ENCODE measurements at places on chromosomes 5 and 9.

DNA sequence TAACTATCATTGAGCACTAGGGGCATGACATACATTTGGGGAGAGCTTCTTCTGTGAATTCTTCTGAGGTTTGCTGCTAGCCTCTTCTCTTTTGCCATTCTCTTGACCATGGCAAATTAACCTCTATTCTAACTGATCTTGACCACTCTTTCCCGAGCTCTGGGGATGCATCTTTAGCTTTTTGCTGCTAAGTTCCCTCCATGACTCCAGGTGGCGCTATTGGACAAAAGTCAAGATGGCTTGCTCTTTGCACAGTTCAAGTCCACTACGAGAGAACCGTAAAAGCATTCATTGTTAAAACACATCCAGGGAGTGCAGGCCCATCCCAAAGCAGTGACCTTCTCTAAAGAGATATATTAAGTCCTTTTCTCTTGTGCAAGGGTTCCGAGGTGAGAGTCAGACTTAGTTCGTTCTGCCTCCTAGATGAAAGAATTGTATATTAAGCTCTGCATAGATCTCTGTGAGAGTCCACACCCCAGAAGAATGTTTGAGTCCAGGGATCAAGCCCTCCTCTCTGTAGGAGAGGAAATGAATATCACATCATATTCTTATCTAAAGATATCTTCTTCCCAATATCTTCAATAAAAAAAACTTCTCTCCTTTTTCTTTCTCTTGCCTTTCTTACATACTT lies 1152.9 kb upstream of the CDH6 start:
- peak; percentile 57 for DNase-seq

DNA sequence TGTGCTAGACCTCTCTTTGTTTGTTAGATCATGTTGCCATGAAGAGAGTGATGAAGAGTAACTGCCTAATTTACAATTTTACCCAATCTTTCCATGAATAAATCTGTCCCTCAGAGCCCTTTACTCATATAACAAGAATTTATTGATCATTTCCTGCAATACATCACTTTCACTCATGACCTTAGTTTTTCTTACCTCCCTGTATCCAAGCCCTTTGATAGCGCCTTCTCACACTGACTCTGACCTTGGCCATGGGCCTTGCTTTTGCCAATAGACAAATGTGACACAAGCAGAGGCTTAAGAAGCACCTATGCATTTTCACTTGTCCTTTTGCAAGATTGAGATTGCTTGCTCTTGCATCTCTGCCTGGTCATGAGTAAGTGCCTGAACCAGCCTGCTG lies 288.1 kb downstream of the NNT start:
- DNase-seq, result no peak

- no peak for DNase-seq
Observed at GRCh38 chr5:43429706-43430105, 17.5 kb upstream of the CCL28 start.

GRCh38 chr5:158639881-158640592 lies 459.7 kb downstream of the EBF1 start:
- DNase-seq, result no peak

DNA sequence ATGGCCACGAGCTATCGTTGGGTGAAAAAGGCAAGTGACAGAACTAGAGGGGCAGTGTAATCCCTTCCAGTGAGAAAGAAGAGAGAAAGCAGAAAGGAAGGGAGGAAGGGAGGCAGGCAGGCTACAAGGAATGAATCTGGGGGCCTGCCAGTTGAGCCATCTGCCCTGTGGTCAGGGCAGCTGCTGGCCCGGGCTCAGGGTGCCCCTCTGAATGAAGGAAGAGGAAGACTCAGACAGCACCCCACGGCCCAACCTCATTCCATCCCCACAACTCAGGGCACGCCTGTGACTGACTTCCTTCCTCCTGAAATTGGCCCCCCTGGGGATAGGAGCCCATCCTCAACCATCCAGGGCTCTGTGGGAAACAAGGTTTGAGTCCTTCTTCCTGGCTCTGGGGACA lies 20.3 kb upstream of the FLT4 start:
- no peak for DNase-seq

- DNase-seq, result no peak
Observed at GRCh38 chr5:105970919-105971318, 1699.8 kb downstream of the EFNA5 start.

DNA sequence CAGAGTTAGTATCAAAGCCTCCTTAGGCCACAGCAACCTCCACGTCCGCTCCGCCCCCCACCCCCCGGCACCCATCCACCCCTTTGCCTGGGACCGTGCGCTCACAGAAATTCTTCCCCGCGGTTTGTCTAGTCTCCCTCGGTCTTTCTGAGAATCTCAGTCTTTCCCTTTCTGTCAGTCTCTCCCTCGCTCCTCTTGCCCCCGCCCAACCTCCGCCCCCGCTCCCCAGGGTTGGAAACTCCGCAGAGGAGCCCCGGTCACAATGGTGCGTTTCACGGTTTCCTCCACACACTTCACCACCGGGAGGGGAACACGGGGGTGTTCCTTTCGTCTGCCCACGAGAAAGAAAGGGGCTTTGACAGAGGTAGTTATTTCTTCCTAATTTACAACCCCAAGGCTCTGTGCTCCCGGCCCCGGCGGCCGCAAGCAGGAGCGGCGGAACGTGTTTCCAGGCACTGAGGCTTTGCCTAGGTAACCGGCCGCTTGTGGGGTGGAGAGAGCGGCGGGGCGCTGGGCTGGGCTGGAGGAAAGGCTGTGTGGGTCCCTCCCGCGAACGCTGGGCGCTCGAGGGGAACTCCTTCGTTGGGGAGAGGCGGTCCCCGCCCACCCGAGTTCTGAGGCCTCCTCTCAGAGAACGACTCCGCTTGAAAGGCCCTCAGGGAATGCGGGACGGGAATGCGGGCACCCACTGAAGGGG lies 2.1 kb downstream of the NR4A3 start:
- DNase-seq, result no peak

DNA sequence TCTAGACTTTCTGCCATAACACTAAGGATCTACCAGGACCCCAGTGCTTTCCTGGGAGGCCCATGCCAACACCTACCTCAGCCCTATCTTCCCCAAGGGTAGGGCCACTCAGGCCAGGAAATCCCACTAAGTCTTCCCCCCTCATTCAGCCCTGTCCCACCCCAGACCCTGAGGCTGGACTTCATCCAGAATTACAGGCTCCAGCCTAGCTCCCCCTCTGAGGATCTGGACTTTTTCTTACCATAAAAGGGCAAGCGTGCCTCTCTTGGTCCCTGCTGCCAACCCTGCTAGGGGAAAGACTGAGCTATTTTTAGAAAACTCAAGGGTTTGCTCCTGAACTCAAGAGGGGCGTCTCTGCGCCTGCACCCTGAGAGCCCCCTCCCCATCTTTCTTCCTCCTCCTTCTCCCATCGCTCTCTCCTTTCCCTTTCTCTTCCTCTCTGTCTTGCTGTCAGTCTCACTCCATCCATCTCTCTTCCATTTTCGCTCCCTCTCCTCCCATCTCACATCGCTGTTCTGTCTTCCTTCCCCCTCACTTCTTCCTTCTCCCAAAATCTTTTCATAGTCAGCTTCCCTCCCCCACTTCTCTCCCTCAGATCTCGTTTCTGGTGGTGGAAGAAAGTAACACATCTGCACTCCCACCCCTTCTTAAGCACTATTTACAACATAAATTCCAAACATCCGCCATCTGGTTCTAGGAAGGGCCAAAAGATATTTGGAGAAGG lies 38.1 kb upstream of the IL17B start:
- DNase-seq, result no peak

DNA sequence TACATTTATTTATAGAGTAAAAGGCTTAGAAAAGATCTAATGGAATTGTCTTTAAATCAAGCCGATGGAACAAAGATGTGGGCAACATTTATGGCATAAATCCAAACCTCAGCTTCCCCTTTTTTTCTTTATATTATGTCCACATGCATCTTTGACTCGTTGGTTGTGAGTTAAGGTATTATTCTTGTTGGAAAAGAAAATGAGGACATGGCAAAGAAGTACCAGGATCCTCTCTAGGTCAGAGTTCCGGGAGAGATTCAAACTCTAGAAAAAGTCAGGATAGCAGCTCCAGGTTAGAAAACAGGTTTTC lies 508 bp upstream of the NME5 start:
- no peak for DNase-seq

GRCh38 chr5:135114759-135115158 lies 80.7 kb upstream of the PITX1 start:
- no peak for DNase-seq

DNA sequence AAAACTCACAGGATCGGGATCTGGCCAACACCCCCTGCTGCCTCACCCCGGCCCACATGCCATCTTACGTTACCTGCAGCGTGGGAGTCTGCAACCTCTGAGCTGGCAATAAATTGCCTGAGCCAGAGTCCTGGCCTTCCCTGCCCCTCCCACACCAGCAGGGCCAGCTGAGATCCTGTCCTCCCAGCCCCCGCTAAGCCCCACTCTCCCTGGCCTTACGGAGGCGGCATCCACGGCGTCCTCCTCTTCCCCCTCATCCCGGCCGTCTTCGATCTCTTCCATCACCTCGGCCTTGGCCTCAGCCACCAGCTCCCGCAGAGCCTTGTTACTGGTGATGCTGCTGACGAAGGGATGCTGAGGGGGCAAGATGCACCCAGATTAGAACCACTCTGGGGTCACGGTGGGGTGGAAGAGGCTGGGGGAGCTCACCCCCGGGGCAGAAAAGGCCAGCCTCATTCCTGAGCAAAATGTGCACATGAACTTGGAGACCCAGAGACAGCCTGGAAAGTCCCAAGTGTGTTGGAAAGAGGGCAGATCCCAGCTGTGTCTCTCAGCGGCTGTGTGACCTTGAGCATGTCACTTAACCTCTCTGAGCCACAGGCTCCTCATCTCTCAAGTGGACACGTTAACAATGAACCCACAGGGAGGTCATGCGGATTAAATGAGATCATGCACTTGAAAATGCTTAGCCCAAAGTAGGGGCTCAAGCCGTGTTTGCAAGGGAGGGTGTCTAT lies 89.9 kb upstream of the FBXW11 start:
- DNase-seq, result no peak

- no peak for DNase-seq
Observed at GRCh38 chr5:81286059-81286617, 15.2 kb upstream of the ZCCHC9 start.

GRCh38 chr5:850511-851006 lies at the start of gene ZDHHC11:
TSS of gene ZDHHC11 (minus strand) at chr5:850986. CDS start at chr5:850602, 384 bp downstream.
- DNase-seq, result no peak

- no peak for DNase-seq
Observed at GRCh38 chr5:127446626-127447025, 70.8 kb upstream of the PRRC1 start.

GRCh38 chr5:139814704-139815280 lies 19.2 kb downstream of the PSD2 start:
- DNase-seq, result no peak

- DNase-seq, result no peak
Observed at GRCh38 chr5:68805444-68805843, 288.4 kb upstream of the SLC30A5 start.

DNA sequence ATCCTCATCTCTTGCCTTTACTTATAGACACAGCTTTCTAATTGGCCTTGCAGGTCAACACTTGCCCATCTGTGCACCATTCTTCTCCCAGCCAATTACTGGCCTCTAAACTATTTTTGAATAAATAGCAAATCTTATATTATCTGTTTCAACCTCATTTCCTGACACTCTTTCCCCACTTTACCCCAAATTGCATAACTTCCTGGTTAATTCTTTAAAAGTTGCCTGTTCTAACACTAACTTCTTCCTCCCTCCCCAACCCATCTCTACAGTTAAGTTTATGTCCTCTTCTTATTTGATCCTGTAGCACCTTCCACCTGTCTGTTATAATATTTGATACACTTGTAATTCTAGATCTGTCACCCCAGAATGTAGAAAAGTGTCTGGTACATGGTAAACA lies 372.1 kb downstream of the PDE4D start:
- DNase-seq, result no peak

DNA sequence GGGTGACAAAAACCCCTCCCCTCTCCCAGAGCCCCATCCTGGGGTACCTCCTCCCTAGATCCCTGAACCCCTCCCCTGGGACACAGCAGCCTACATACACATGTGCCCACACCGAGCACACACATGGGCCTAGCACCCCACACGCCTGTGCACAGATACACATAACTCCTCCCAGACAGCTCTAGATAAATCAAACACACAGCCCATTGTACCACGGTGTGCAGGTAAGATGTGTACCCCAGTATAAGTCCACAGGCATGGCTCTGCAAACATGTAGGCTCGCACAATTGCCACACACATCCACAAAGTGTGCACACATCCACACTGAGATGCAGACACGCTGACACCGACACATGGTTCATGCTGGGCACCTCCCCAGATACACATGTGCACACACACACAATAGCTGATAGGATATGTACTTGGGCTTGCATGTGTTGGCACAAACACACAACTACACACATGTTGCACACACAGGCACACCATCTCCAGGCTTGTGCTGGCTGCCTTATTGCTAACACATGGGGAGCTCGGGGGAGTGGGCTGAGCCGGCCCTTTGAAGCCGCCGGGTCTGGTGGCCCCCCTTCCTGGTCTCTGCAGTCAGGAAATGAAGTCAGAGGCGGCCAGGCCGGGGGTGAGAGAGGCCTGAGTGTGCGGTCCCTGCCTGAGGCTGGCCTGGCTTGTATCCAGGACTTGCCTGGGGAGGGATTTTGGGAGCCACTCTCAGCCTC lies 30.2 kb downstream of the GOLGA2 start:
- no peak for DNase-seq

DNA sequence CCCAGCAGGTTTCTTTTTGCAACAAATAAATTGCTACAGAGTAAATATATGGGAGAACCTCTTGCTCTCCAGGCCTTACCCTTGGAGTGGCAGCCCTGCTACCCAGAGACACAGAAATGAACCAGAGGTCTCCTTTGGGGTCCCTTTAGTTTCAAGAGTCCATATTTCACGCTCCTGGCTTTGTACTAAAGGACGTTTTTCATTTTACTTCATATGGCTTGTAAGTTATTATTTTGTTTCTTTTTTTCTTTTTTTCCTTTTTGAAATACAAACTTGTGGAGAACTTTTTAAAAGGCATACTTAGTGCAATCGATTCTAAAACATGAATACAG lies 3.3 kb upstream of the ADCY2 start:
- DNase-seq, result no peak

GRCh38 chr5:108271127-108271526 lies 110.8 kb downstream of the FBXL17 start:
- no peak for DNase-seq

DNA sequence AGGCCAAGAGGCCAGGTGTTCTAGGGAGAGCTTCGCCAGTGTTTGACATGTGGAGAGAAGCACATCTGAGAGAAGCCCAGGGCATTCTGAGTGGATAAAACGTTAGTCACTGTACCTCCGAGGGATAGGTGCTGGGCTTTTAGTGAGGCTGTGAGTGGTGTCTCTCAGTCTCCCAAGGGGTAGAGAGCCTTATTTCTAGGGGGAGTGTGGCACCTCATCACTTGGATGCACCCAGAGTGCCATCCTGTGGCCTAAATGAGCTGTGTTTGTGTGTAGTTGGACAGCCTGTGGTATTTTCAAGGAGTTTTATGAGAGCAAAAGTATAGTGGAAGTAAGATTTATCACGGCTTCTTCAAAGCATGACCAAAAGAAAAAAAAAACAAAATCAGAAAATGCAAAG lies 1046.9 kb upstream of the WWC1 start:
- DNase-seq, result peak; percentile 33

GRCh38 chr5:139181322-139181730 lies 16.8 kb downstream of the SIL1 start:
- no peak for DNase-seq

All from NT2/D1 (cell line).